ENCODE measurements at places on chromosomes 6 and 20.

DNA sequence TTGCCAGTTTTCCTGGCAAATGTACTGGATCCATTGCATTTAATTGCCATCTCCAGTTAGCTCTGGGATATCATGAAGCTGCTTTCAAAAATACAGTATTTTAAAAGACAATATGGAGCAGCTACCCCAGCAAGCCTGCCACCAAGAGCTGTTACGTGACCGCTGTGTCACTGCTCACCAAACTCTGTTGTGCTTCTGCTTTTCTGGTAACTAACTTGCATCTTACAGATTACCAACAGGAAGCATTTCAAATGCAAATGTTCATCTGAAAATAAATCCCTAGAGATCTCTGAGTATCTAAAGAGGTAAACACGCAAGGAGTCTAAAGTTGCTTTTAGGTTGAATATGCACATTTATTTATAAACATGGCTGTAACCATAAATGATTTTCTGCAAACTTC, 1008.3 kb downstream of the KIF16B start:
- no peak for DNase-seq

DNA sequence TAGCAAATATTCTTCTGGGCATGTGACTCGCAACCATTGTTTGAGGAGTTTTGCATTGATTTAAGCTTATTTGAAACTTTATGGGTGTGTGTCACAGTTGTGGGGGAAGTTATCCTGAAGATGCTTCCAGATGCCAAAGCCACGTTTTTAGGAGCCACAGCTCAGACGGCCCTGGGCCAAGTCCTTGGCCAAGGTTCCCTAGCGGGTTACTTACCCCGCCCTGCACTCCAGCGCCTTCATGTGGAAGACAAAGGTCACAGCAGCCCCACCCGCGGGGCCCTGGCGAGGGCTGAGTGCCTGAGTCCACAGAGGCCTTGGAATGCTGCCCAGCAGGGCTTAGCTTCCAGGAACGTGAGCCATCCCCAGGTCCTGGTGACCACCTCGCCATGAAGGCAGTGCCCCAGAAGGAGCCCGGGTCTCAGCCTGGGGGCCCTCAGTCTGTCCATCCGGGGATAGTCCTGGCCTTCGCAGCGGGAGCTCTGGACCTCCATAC, 308.3 kb downstream of the CDH4 start:
- DNase-seq, result no peak

DNA sequence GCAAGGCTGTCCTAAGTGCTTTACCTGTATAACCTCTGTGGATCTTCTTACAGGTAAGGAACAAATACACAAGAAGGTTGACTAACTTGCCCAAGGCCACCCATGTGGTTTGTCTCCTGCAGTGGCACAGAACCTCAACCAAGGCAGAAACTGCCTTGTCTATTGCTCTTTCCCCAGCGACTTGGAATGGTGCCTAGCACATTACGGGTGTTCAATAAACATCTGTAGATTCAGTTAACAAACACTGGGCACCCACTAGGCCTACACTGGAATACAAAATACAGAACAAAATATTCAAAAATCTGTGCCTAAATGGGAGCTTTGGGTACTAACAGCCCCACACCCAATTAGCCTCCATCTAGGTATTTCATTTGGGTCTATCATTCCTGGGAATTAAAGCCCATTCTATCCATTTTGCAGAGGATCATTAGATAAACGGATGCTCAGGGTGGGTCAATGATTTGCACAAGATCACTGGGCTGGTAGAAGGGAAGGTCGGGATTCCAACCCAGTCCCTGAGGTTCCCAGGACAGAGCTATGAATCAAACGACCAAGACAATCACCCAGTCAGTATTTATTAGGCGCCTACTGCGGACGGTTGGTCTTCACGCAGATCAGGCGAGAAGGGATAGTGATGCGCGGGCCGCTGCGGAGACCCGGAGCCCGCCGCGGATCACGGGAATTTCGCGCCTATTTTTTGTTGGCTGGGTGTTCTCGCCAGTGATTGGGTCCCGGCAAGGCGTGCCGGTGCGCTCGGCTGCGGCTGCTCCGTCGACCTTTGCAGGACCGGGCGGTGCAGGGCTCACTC, at the start of gene STK35:
TSS of gene STK35 (plus strand) at position 771 of the 808 bp plus-strand sequence. CDS start 55 bp downstream, outside the sequence.
- DNase-seq, result peak; percentile 37

GRCh38 chr6:118306392-118307238, 241.5 kb upstream of the PLN start:
- DNase-seq, result no peak

GRCh38 chr20:57632286-57632685, 12.1 kb upstream of the ZBP1 start:
- DNase-seq, result no peak

DNA sequence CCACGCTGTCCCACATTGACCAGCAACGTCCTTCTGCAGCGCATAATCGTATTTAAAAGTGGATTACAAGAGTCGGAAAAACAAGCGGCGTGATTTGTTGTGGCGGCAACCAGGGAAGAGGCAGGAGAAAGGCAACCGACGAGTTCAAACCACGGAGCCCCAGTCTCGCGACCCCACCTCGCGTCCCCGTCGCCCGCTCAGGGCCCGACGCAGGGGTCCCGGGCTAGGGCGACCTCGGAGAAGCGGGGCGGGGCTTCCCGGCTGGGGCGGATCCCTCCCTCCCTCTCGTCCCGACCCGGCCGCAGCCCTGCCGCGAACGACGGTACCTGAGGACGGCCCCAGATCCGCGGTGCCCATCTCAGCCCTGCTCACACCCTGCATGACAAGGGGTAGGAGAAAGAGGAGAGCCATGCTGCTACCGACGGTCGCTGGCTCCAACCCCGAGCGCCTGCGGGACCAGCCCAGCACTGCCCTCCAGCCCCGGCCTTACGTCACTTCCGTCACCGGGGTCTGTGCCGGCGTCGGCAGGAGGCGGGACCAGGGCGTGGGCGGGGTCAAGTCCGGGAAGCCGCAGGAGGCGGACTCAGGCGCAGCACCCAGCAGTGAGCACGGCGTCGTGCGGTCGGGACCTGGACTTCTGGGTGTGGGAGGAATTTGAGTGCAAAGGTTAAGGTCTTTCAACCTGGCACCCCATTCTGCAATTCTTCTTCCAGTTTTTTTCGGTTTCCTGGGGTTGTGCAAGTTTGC, at the start of gene IFNGR1:
TSS of gene IFNGR1 (minus strand) at position 469 of the 747 bp plus-strand sequence. CDS start at position 411, 58 bp downstream.
- peak; percentile 55 for DNase-seq

GRCh38 chr20:24779131-24779530, 169.9 kb upstream of the CST7 start:
- DNase-seq, result no peak

DNA sequence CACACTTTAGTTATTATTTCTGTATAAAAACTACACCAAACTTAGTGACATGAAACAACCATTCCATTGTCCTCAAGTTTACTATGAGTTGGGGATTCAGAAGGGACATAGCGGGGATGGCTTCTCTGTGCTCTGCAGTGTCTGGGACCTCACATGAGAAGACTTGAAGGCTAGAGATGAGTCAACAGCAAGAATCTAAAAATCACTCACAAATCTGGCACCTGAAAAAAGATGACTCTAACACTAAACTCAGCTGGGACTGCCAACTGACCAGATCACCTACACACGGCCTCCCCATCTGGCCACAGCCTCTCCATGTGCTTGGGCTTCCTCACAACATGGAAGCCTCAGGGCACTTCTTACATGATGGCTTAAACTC, 63.0 kb upstream of the EYA2 start:
- no peak for DNase-seq

GRCh38 chr6:156029286-156029985, 573.8 kb upstream of the NOX3 start:
- no peak for DNase-seq

- DNase-seq, result no peak
Observed at GRCh38 chr20:60300374-60300773, 342.2 kb downstream of the CDH26 start.

- no peak for DNase-seq
Observed at GRCh38 chr20:1823450-1823844, 71.8 kb upstream of the SIRPA start.

GRCh38 chr6:29641430-29642148, 8.6 kb upstream of the GABBR1 start:
- no peak for DNase-seq

GRCh38 chr6:133951227-133951626, 1.8 kb upstream of the TBPL1 start:
- no peak for DNase-seq

- no peak for DNase-seq
Observed at GRCh38 chr6:219019-219570, 73.2 kb upstream of the DUSP22 start.

DNA sequence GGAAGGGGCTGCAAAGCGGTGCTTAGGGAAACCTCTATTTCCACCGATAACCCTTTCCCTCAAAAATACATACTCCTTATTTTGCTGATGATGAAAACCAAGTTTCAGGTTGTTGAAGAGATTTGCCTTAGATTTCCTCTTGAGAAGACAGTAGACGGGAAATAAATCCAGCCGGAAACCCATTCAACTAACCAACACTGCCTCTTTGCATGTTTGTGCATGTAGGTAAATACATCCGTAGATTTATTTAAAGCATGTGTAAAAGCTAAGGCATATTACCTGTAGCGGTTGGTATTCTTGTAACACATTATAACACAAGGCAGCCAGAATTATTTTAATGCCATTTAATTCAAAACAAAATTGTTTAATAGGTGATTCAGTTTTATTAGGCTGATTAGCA, 136.3 kb upstream of the SLC22A23 start:
- DNase-seq, result no peak

DNA sequence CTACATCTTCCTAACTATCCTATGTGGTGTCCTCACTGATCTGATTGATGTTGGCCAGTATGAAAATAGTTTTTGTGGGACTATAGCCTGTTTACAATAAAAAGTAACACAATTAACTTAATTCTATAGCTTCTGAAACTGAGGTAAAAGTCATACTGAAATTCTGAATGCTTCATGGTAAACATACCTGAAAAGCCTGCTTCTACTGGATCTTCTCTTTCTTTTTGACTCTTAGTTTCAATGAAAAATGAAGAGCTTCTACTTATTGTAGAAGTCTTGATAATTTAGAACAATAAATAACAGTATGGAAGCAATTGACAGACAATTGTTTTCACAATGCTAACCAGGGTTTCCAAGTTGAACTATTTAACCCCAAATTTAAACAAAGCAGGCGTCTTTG, 383.9 kb upstream of the MMS22L start:
- DNase-seq, result no peak

DNA sequence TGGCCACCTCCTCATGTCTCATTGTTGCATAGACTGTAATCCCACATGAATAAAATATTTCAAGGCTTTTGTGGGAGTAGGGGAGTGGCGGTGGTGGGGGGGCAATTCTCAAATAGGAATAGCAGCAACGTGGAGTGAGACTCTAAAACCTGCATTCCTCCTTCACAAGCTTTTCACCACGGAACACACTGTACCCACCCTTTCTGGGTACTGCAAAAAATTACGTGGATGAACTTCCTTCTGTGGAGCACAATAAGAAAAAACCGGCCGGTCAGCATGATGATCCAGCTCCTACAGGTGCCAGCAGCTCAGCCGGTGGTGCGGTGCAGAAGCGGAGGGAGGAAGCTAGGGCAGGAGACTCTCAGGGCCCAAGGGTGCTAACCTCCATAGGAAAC, 930 bp upstream of the RRAGD start:
- DNase-seq, result no peak

GRCh38 chr20:51359947-51360346, 182.6 kb downstream of the NFATC2 start:
- DNase-seq, result no peak

DNA sequence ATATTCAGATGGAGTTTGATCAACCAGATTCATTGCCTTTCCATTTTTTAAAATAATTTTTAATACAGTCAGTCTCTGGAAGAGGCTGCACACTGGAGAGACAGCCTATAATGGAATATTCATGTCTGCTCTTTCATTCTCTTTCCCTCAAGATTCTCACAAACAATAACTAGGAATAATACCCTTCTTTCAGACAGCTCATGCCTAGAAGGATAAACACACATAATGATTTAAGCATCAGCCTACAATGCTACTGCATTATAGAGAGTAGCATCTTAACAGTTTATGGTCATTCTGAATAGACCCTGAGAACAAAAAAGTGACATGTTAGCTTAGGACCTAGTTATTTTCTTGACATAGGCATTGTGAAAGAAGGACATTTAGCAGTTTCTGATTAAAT, 1692.3 kb downstream of the GRIK2 start:
- DNase-seq, result no peak

GRCh38 chr20:46770330-46771194, 61.1 kb downstream of the SLC2A10 start:
- no peak for DNase-seq

DNA sequence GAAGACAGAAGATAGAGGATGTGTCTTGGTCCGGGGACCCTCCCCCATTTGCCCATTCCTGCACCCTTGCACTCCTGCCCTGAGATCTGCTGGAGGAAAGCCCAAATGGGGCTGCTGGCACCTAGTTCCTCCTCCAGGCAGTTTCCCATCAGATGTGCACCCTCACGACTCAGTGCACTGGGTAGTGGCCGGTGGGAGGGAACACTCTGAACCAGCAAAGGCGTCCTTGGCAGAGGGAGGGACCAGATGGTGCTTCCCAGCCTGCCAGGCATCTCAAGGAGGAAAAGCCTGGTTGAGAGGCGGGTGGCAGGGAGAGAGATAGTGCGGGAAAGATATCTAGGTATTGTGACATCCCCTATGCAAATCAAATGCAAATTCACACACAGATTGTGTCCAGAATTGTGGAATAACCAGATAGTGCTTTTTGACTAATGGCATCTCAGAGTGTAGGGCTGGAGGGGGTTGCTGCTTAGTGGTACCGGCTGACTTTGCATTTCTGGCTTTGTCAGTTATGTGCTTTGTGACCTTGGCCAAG, 19.5 kb downstream of the TMEM151B start:
- DNase-seq, result no peak

DNA sequence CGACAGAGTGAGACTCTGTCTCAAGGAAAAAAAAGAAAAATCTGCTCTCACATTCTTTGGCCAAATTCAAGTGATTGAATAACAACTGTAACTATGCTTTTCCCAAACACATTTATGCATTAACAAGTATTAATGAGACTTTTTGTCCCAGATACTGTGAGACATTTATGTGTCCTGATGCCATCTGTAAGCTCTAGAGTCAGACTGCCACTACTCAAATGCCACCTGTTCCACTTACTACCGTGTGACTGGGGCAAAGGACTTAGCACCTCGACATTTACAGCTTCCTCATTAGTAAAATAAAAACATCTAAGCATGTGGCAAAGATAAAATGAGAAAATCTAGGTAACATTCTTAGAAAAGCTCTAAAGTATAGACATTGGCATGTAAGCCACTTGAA, 178.1 kb upstream of the MARCKS start:
- no peak for DNase-seq

- no peak for DNase-seq
Observed at GRCh38 chr6:50635429-50635828, 77.9 kb upstream of the TFAP2D start.

GRCh38 chr20:12016291-12016690, 98.6 kb downstream of the BTBD3 start:
- DNase-seq, result no peak

GRCh38 chr6:3701631-3702030, 49.9 kb downstream of the PXDC1 start:
- DNase-seq, result no peak

DNA sequence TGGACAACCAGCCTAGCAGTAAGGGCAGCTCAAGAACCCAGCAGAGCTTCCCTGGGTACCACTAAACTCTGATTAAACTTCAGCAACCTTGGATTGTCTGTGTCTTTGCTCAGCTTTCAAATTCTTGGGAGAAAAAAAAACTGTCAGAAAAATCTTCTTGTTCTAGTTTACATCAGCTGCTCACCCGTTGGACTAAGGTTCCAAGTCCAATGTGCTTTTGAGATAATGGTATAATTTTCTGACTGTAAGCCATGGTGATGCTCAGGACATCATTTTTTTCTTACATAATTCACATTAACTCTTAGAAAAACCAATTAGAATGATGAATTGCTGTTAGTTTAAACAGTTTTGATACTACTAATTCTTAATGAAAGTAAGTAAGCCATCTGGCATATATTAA, 145.8 kb downstream of the COL9A1 start:
- no peak for DNase-seq

Measured in cortex of kidney (tissue), 1 donor.